ENCODE measurements at places on chromosomes 1 and 21.

GRCh38 chr1:168224991-168225390 is 813 bp upstream of the SFT2D2 start:
- DNase-seq: no peak

DNA sequence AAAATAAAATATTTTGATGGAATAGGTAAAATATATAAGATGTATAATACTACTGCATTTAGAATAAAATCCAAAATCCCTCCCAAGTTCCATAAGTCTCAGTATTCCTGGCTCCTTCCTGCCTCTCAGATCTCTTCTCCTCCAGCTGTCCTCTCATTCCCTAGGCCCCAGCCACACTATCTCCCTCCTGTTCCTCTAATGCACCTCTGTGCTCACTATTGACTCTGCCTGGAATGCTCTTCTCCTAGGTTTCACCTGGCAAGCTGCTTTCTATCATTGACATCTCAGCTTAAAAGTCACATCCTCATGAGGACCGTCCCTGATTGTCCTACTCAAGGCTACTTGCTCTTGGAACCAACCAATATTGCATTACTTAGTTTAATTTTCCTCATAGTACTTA is 7.2 kb downstream of the NME7 start:
- DNase-seq: no peak

DNA sequence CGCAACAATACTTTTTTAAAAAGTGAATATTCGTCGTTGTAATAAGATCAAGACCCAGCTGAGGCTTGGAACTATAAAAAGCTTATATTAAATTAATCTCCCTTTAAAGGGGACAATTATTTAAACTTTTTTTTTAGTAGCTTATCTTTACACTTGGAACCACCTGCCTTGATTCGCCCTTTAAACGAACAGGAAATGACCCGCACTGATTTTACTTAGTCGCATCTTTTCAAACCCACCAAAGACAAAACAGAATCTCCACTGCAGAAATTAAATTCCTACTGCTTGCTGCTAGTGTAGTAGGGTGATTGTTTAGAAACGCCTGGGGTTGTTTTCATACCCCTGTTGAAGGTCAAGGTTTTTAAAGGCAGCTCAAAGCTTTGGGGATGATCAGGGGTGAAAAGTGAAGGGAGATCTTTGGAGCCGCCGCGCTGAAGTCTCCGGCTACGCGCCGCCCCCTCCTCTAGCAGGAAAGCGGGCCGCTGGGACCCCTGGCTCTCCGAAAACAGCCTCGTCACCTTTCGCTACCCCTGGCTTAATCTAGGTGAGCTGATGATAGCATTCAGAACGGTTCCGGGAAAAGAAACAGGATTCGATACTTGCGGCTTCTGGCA is 163.4 kb downstream of the RUNX1 start:
- no peak for DNase-seq

- DNase-seq: no peak
Observed at GRCh38 chr1:206716159-206716869, 31.6 kb downstream of the MAPKAPK2 start.

GRCh38 chr21:20591284-20591683 is 406.9 kb upstream of the NCAM2 start:
- no peak for DNase-seq

GRCh38 chr1:37084013-37084412 is 49.7 kb upstream of the GRIK3 start:
- DNase-seq: no peak

DNA sequence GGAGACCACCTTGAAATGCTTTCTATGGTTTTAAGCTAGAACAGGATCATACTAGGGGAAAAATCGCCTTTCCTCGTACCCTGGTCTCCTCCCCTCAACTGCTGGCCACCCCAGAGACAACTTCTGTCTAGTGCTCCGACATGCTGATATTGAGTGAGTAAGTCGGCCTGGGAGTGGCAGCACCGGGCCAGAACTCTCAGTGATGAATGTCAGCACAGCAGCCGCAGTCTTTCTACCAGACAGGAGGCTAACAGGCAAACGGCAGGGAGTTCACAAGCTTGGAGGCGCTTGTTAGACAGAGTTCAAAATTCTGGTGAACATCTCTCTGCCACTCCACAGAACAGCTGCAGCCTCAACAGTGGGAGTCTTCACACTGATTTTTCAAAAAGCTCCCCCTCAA is 716.9 kb downstream of the ADGRL2 start:
- no peak for DNase-seq

DNA sequence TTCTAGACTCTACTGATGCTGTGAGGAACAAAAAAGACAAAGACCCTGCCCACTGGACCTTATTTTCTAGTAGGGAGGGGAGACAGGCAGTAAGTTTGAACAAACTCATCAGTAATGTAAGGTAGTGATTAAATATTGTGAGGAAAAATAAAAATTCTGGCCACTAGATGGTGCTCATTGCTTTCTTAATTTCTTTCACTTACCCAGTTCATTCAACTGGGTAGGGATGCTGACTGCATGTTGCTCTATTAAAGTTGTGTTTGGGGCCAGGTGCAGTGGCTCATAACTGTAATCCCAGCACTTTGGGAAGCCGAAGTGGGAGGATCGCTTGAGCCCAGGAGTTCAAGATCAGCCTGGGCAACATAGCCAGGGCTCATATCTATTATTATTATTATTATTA is 6.3 kb upstream of the KYAT3 start:
- DNase-seq: no peak

DNA sequence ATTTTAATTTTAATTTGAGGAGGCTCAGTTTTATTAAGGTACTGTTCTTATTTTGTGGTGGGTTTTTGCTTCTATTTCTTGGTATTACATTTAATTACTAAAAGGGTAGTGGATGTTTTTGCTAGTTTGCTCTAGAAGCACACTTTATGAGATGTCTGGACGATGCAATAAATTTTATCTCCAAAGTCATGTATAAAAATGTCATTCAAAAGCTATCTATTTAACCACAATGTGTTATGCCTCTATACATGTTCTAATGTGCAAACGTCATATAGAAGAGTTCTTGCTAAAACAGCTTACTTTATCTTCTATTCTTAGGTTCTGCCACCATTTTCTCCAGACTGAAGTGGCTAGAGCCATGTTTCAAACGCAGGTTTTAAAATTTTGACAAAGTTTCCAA is 12.9 kb upstream of the MPC2 start:
- DNase-seq: no peak

DNA sequence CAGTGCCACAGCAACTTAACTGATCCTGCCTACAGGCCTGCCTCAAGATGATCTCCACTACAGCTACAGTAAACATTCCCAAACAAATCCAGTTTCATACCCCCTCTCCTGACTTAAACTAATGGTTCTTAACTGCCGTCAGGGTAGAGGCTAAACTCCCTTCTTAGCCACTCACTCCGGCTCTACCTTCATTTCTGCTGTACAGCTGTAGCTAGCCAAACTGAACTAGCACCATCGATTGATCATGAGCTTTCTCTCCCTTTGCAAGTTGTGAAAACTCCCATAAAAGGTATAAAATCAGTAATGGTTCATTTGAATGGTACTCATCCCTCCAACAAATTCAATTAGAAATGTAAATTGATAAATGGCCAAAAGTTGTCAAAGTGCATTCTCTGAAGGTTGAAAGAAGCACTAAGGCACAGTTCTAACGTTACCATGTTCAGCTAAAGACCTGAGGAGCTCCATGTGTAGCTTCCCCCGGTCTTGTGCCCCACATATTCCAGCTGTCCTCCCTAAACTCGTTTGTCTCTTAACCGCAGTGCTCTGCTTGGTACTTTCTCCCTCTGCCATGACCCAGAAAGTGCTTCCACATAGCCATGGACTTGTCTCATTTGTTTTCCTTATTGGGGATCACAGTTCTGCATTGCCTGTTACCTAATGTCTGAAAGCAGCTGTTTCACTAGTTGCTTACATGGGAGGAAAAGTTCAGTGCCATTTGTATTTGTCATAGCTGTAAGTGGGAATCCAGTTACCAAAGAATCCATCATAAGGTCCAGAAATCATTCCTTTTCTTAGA is 49.8 kb downstream of the DHX9 start:
- no peak for DNase-seq

All from CD4-positive, alpha-beta T cell treated with Interleukin-15 for 1 hour (primary cell).